ENCODE measurements at places on chromosomes 16 and 17. TPM values are rescaled to one million over a fixed set of nuclear protein-coding genes. Genes with fewer than 3 reads are reported as not detected.

DNA sequence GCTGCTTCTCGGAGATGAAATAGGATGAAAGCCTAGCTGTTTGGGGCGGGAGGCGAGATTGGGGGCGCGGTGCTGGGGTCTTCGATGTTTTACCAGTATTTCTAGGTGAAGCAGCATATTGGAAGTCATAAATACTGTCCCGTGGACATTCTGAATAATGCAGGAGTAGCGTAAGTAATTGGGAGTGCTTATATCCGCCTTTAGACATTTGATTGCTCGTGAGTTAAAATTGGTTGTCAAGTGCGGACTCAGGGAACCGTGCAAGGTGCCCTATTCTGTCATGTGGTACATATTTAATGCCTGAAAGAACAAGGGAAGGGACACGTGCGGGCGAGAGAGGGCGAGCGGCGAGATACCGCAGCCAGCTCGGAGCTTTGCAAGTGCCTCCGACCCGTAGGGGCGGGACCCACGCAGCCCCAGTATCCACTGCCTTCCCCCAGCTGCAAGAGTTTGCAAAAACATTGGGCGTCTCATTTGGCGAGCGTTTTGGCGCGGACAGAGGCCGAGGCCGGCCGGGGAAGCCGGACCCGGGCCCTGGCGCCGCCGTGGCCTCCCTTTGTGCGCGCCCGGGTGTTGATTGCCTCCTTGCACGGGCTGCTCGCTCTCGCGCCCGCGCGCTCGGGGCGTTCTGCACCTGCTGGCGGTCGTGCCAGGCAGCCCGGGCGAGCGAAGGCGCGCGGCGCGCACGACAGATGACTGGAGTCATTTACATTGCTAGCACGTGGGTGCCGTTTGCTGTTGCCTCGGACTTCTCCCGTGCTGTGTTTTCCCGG is 849.8 kb upstream of the RBFOX1 start:
- no peak for DNase-seq
- H3K36me3 ChIP-seq, result no peaks in the 10 kb centered on the region
- peaks cover 3% of the 10 kb centered on the region for H3K4me1 ChIP-seq
- H3K27ac ChIP-seq, result no peak overlapping the region
- peaks cover 52% of the 10 kb centered on the region for H3K27me3 ChIP-seq

- no peaks in the 10 kb centered on the region for H3K36me3 ChIP-seq
- no peaks in the 10 kb centered on the region for H3K27me3 ChIP-seq
- no peak overlapping the region for H3K27ac ChIP-seq
- DNase-seq, result no peak
- H3K4me3 ChIP-seq, result no peak overlapping the region
Observed at GRCh38 chr17:40602445-40603443, 37.5 kb upstream of the CCR7 start.

DNA sequence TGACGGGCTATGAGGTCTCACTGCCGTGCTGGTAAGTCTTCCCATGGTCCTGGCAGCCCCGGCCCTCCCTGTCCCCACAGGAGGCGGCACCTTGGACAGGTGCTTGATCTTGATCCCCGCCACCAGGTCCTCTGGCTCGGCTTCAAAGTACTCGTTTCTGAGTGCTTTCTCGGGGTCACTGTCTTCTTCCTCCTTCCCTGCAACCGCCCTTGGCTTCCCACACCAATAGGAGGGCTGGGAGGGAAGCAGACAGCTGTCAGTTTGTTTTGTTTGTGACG is 31.9 kb upstream of the RNPS1 start:
- no peaks in the 10 kb centered on the region for H3K36me3 ChIP-seq
- H3K27me3 ChIP-seq, result no peaks in the 10 kb centered on the region
- DNase-seq, result no peak
- H3K4me3 ChIP-seq, result no peak overlapping the region
- no peaks in the 10 kb centered on the region for H3K4me1 ChIP-seq

- peak; percentile 90 for DNase-seq
- no peaks in the 10 kb centered on the region for H3K4me1 ChIP-seq
- H3K27me3 ChIP-seq, result no peaks in the 10 kb centered on the region
- no peaks in the 10 kb centered on the region for H3K36me3 ChIP-seq
- H3K4me3 ChIP-seq, result peak overlapping the region; percentile 25
Observed at GRCh38 chr17:80426671-80427326, 11.8 kb downstream of the ENDOV start.

DNA sequence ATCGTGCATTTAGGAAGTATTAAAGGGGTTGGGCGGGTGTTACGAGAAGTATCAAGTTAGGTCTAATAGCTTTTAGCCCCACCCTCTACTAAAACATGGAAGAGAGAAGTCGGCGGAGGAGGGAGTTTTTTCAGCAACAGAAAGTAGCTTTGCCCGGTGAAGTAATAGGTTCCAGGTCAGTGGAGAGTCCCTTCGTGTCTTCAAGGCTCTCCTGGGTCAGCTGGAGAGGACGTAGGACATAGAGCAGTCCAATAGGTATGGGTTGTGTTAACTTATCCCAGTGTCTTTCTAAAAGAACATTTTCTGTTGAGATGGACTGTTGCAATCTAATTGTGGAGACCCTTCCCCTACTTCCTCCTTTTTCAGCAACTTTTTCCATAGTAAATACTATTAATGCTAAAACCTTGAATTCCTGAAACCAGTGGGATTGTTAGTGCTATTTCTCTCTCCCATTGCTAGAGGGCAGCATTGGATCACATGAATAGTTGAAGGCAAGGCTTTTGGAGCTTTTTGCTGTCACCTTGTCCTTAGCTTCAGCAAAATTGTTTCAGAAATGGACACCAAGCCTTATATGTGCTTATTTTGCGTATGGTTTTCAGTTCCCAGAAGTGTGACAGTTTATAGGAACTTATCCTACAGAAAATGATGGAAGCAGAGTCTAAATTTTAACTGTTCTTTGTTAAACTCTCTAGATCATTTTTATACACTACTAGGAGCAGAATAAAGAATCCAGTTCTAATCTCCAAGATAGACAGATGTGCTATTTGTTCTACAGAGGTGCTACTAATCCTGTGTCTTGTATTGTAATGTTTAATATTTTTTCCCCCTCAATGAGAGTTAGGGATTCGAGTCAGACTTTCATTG is 38.4 kb downstream of the UTP18 start:
- DNase-seq, result peak; percentile 14
- peaks cover 11% of the 10 kb centered on the region for H3K36me3 ChIP-seq
- no peak overlapping the region for H3K4me3 ChIP-seq
- H3K4me1 ChIP-seq, result no peaks in the 10 kb centered on the region
- H3K27me3 ChIP-seq, result no peaks in the 10 kb centered on the region
- no peak overlapping the region for H3K27ac ChIP-seq

GRCh38 chr17:41919165-41919817 is 540 bp upstream of the ACLY start:
- DNase-seq, result no peak
- H3K27ac ChIP-seq, result peak overlapping the region; percentile 96
- H3K27me3 ChIP-seq, result no peaks in the 10 kb centered on the region
- H3K4me1 ChIP-seq, result peaks cover 45% of the 10 kb centered on the region
- peaks cover 2% of the 10 kb centered on the region for H3K36me3 ChIP-seq

DNA sequence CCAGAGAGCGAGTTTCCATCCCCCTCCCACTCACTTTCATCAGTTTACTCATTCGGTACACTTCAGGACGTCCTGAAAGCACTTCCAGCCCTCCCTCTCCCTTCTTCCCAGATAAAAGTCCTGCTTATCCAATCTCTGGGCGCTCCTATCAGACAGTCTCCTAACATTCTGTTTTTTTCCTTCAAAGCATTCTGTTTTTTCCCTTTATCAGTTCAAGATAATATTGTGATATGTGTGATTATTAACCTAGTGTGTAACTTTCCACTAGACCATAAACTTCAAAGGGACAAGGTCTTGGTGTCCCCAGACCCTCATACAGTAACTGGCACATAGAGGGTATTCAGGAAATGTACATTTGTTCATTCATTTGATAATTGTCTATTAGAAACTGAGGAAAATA is 24.4 kb upstream of the C16orf87 start:
- no peak overlapping the region for H3K27ac ChIP-seq
- H3K27me3 ChIP-seq, result no peaks in the 10 kb centered on the region
- DNase-seq, result no peak
- H3K4me1 ChIP-seq, result peaks cover 8% of the 10 kb centered on the region
- no peak overlapping the region for H3K4me3 ChIP-seq

DNA sequence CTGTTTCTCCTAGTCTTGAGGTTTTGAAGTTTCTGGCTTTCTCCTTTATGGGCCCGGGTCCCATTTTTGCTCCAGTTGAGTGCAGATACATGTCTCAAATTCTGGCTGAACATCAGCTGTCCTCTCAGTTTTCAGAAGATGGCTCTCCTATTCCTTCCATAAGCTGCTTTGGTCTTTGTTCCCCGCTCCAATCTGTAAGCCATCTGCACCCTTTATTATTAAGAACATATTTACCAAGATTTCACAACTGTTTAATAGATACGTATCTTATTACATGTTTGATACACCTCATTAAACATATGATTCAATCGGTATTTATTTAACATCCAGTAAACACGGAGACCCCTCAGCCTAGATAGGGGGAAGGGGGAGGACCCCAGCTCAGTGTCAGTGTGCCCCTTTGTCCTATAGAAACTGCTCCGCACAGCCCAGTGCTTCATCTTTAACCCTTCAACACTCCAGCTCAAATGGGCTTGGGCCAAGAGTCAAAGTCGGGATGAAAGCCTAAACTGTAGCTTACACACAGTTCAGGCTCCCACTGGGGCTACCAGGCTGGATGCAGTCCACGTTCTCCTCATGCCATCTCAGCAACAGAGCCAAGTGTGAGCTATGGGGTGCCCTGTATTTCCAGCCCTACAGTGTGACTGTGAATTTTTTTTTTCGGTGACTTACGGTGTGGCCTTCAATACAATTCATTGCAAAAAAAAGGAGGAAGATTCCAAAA is 166.0 kb upstream of the ZFHX3 start:
- H3K27me3 ChIP-seq, result no peaks in the 10 kb centered on the region
- no peak overlapping the region for H3K4me3 ChIP-seq
- no peak overlapping the region for H3K27ac ChIP-seq

DNA sequence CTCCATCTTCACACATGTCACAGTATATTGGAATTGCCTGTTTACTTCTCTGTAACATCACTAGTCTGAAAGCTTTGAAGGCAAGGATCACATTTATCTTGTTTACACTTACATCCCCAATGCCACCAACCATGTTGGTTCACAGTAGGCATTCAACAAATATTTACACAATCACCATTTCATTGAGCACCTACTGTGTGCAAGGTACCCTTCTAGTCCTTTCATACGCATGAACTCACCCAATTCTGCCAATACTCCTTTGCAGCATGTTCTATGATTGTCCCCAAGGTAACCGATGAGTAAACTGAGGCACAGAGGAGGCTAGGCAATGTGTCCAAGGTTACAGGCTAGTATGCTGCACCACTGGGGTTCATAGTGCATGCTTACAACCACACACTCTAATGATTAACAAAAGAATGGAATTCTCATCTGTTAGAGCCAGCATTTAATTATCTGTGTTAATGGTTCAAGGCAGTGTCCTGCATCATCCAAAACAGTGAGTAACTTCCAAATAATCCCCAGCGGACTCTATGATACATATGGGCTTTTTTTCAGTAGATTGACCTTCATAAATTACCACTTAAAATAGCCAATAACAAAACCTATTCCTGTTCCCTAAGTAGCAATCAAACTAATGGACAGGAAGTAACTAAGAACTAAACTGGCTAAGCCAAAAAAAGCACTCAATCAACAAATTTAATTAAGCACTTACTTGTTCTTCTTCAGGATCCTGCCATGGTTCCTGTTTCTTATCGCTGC is 364.5 kb upstream of the XYLT1 start:
- H3K27me3 ChIP-seq, result peaks cover 9% of the 10 kb centered on the region
- no peak overlapping the region for H3K4me3 ChIP-seq
- H3K27ac ChIP-seq, result no peak overlapping the region
- no peaks in the 10 kb centered on the region for H3K36me3 ChIP-seq
- no peak for DNase-seq

GRCh38 chr17:31792007-31792585 is 66.9 kb downstream of the COPRS start:
- H3K36me3 ChIP-seq, result no peaks in the 10 kb centered on the region
- H3K4me1 ChIP-seq, result peaks cover 5% of the 10 kb centered on the region
- no peak overlapping the region for H3K4me3 ChIP-seq
- H3K27ac ChIP-seq, result no peak overlapping the region
- peaks cover 2% of the 10 kb centered on the region for H3K27me3 ChIP-seq

GRCh38 chr16:54590836-54591235 is 304.2 kb upstream of the IRX3 start:
- H3K27me3 ChIP-seq, result peaks cover 44% of the 10 kb centered on the region
- H3K4me1 ChIP-seq, result peaks cover 45% of the 10 kb centered on the region
- DNase-seq, result no peak
- H3K36me3 ChIP-seq, result peaks cover 3% of the 10 kb centered on the region
- no peak overlapping the region for H3K27ac ChIP-seq
- no peak overlapping the region for H3K4me3 ChIP-seq

PRSS27 gene
- 7.8 TPM for total RNA-seq

TEKT5 gene
- total RNA-seq, result 0.25 TPM

PRSS22 gene
- total RNA-seq, result not detected

Data from neural crest cell (in vitro differentiated cells).